ENCODE measurements at places on chromosomes 4 and X.

- DNase-seq, result no peak
These were observed 91.5 kb downstream of the PPP2R2C start for GRCh38 chr4:6380746-6381410.

DNA sequence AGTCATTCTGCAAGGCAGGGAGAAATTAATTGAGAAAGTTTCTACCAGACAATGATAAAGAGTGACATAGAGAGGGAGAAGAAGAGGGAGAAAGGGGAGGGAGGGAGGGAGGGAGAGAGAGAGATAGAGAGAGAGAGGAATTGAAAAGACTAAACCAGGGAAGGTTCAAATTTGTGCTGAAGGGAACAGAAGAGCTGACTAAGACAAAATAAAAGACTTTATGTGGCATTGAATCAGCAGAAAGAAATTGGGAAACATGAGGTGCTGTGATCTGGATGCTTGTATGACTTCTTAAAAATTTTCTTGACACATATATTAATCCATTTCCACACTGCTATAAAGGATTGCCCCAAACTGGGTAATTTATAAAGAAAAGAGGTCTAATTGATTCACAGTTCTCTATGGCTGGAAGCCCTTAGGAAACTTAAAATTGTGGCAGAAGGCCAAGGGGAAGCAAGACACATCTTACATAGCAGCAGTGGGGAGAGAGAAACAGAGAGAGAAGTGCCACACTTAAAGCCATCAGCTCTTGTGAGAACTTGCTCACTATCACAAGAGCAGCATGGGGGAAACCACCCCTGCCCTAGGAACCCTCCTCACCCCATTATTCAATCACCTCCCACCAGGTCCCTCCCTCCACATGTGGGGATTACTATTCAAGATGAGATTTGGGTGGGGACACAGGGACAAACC, 13.5 kb upstream of the CXCL6 start:
- no peak for DNase-seq

DNA sequence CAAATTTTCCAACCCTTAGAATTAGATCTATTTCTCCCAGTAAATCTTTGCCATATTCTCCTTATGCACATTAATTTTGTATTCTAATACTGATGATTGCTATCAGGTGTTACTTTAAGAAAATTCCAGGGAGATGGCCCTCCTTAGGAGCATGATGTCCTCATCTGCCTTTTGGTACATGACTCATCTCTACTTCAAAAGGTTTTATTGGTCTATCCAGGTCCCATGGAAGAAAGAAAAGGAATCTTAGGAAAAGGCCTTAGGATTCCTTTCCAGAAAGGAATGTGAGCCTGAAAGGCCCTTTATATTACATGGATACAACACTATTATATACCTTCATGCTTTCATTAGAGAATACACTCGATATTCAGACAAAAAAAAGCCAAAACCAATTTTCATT, 968.2 kb downstream of the STIM2 start:
- no peak for DNase-seq

- no peak for DNase-seq
These were observed 234.8 kb upstream of the GNPDA2 start for GRCh38 chr4:44961001-44961755.

- DNase-seq, result peak; percentile 14
These were observed 108.9 kb downstream of the SYNPO2 start for GRCh38 chr4:118997601-118998000.

DNA sequence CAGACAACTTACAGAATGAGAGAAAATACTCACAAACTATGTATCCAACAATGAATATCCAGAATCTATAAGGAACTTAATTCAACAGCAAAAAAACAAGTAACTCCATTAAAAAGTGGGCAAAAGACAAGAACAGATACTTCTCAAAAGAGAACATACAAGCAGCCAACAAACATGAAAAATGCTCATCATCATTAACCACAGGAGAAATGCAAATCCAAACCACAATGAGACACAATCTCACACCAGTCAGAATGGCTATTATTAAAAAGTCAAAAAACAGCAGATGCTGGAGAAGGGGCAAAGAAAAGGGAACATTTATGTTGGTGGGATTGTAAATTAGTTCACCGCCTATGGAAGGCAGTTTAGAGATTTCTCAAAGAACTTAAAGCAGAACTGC, 150.3 kb downstream of the FGF16 start:
- no peak for DNase-seq

GRCh38 chr4:114310296-114310925, 288.2 kb upstream of the UGT8 start:
- DNase-seq, result no peak

DNA sequence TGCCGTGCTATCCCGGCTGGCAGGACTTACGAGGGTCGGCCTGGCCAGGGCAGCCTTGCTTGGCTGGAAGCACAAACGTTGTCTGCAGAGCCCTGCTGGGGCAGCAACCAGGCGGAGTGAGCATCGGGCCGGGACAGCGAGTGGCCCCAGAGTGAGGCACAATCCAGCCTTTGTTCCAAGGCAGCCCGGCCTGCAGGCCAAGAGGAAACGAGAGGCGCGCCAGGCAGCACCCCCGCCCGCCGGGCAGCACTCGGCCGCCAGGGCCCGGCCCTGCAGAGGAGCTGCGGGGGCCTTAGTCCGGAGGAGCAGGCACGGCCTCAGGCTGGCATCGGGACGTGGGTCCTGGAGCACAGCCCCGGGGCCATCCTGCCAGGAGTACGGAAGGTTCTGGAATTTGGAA, 24.1 kb downstream of the FGFRL1 start:
- no peak for DNase-seq

DNA sequence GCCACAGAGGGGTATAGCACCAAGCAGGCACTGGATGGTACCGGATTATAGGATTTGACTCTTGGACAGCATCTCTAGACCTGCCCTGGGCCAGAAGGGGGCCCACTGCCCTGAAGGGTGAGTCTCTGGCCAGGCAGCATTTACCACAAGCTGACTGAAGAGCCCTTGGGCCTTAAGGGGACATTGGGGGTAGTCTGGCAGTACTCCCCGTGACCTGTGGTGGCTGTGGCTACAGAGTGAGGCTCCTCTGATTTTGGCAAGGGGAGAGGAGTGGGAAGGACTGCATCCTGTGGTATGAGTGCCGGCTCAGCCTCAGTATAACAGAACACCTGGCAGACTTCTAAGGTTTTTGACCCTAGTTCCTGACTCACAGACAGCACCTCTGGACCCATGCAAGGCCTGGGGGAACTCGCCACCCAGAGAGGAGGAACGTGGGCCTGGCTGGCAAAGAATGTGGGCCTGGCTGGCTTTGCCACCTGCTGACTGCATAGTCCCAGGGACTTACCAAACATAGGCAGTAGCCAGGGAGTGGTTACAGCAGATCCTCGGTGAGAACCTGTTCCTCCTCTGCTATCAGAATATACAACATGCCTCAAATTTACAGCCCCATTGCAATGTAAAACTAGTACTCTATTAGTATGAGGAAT, 48.1 kb downstream of the ABCB7 start:
- no peak for DNase-seq

DNA sequence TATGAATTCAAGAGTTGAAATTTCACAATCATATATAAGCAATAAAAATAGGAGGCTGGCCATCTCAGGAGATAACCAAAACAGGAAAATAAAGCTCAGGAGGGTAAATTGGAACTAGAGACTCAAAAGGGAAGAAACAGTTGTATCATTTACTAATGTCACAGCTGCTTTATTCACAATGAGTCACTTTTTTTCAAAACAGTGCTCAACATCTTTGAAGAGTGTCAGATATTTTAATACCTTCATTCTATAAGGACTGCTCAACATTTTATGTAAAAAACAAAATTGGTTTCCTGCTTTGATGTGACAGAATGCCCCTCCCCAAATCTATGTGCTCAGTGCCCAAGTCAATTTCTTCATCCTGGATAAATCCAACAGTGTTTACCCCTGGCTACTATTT, 97.7 kb downstream of the DDX60 start:
- no peak for DNase-seq

GRCh38 chr4:113112338-113112978, 63.0 kb downstream of the ANK2 start:
- DNase-seq, result no peak

DNA sequence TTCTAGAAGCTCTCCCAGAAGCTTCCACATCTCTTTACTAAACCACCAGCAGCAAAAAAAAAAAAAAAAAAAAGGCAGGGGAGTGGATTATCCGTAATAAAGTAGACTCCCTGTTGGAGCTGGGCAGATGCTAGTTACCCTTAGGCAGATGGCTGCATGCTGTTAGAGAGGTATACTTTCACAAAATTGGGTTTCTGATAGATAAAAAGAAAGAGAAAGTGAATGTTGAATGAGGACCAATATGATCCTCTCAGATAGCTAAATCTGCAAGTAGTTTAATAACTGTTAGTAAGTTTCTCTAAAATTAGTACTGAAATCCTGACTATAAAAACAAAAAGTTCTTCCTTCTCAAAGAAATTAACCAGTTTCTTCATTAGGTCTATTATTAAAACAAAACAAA, 195.4 kb downstream of the ANAPC10 start:
- no peak for DNase-seq

DNA sequence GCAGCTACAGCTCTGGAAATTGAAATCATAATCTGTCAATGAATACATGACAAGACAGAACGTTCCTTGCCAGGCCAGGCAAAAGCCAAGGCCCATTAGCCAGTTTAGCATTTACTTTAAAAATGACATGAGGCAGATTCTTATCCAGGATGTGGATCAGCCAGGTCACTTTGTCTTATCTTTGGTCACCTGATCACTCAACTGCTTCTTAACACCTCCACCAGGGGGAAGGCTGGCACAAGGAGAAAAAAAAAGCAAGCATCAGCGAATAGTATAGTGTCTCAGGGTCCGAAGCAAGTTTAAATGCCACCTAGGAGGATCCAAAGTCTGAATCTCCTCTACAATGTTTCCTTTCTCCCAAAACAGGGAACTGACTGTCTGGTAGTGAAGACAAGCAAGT, 18.8 kb downstream of the ATP1B4 start:
- no peak for DNase-seq

DNA sequence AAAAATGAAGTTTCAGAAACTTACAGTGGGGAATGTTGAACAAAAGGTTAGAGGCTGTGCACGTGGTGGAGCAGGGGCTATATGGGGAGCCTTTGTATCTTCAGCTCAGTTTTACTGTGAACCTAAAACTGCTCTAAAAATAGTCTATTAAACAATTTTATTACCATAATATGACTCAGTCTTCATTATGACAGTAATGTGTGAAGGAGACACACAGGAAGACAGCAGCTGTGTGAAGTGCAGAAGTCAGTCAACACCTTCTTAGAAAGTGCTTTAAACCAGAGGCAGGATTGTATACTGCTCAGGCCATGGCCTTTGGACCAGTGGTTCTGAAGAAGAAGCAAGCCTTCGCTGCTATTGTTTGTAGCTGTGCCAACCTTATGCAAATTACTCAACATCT, 89.7 kb downstream of the ARHGAP10 start:
- DNase-seq, result no peak

- no peak for DNase-seq
These were observed 73.8 kb upstream of the DCLK2 start for GRCh38 chr4:150004481-150004880.
